ENCODE measurements at places on chromosomes 5 and 9. TPM values are rescaled to one million over a fixed set of nuclear protein-coding genes. Genes with fewer than 3 reads are reported as not detected.

The ECM2 gene
- total RNA-seq: 0.18 TPM

DNA sequence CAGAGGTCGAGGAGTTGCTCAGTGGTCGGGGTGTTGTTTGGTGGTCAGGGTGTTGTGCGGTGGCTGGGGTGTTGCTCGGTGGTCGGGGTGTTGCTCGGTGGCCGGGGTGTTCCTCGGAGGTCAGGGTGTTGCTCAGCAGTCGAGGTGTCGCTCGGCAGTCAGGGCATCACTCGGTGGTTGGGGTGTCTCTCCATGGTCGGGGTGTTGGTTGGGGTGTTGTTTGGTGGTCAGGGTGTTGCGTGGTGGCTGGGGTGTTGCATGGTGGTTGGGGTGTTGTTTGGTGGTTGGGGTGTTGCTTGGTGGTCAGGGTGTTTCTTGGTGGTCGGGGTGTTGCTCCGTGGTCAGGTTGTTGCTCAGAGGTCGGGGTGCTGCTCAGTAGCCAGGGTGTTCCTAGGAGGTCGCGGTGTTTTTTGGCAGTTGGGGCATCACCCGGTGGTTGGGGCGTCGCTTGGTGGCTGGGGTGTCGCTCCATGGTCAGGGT is 11.0 kb upstream of the GPSM1 start:
- no peak for DNase-seq

DNA sequence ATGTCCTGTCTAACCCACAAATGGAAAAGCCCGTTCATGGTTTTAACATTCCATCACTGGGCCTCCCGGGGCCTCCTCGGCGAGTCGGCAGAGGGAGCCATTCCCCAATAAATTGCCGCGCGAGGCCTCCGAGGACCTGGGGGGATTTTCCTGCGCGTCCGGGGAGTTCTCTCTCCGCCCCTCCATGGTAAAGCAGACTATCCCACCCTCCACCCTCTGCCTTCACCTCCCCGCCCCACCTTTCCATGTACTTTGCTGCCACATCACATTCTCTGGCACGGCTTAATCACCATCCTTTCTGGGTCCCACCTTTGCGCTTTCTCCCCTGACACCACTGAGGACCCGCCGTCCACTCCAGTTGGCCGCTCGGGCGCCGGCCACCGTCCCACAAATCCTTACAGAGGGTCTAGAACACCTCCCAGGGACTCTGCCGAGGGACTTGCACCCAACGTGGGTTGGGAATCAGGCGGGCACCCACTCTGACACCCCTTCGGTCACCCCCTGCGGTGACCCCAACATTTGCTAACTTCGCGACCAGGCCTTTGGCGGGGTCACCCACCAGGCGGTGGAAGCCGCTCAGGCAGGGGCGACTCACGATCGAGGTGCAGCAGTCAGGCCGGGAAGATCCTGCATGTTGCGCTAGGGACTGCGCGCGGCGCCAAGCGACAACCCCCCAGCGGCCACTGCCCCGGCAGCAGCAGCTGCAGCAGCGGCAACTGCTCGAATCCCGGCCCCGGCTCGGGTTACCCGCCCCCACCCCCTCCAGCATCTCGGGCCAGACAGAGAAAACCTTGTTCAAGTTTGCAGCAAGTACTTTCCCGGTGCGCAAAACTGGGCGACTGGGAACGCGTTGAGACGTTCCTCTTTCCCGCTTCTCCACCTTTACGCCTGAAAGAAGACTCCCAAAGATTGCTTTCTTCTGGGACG is at the start of gene MEGF10:
TSS of gene MEGF10 (plus strand) at position 778 of the 927 bp plus-strand sequence. CDS start 40,513 bp downstream, outside the sequence.
- DNase-seq: peak; percentile 23

- DNase-seq: no peak
These were observed 9.3 kb downstream of the OBP2B start for GRCh38 chr9:133199648-133200321.

DNA sequence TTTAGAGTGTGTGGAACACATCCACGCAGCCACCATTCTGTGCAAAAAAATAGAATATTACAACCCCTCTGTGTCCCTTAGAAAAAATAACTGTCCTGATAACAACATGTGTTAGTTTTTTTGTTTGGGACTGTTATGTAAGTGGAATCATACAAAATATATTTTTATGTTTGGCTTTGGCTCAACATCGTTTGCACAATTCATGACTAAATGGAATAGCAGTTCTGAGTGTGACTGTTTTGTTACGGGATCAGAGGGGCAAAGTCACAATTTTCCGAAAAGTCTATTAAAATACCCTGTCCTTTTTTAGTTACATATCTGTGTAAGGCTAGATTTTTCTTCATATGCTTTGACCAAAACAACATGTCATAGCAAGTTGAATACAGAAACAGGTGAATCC is 12.8 kb downstream of the MTREX start:
- no peak for DNase-seq

The ABO gene
- not detected for total RNA-seq

- DNase-seq: no peak
These were observed 118.9 kb downstream of the PDZD2 start for GRCh38 chr5:31757806-31758205.

GRCh38 chr5:5116956-5117355 is 23.2 kb upstream of the ADAMTS16 start:
- peak; percentile 54 for DNase-seq

The ADAMTSL1 gene
- 12.6 TPM for total RNA-seq

- no peak for DNase-seq
These were observed 345.3 kb downstream of the NR2F1-AS1 start for GRCh38 chr5:93235761-93236160.

DNA sequence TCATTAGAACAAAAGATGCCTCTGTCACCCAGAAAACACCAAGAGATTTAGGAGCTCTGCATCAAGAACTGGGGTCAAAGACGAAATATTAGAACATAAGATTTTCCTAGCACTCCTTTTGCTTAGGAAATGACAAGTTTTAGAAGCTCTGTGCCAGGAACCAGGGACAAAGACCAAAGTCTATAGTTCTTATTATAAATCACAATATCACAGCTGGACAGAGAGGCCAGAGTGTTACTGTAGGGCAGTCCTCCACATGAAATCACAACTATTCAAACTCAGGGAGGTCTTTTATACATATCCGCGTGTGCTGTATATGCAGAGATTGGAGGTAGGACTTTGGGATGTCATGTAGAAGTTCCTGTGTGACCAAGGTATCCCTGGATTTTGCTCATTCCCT is 116.7 kb upstream of the SAP30L start:
- DNase-seq: no peak

The PCDHB12 gene
- total RNA-seq: 0.87 TPM

The SLC22A4 gene
- total RNA-seq: 4.5 TPM

DNA sequence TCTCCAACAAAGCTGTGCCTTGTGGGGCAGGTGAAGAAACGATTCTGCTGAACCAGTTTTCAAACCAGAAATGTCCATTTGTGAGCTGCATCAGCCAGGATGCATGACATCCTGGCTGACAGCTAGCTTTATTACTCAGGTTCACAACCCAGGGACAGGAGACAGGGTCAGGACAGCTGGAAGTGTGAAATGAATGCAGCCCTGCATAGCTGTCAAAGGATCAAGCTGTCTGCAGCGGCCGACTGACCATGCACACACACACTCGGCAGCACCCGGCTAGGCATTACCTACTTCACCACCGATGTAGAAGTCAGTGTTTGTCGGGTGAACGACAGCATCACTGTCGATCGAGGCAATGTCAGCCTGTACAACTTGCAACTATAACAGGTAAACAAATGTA is 48.5 kb downstream of the MACROH2A1 start:
- no peak for DNase-seq

GRCh38 chr5:159712672-159713071 is 203.6 kb upstream of the ADRA1B start:
- DNase-seq: peak; percentile 16

- no peak for DNase-seq
These were observed 184.7 kb upstream of the TRPM3 start for GRCh38 chr9:71306134-71306533.

- no peak for DNase-seq
These were observed 81.3 kb upstream of the ELAVL2 start for GRCh38 chr9:23907343-23907742.

DNA sequence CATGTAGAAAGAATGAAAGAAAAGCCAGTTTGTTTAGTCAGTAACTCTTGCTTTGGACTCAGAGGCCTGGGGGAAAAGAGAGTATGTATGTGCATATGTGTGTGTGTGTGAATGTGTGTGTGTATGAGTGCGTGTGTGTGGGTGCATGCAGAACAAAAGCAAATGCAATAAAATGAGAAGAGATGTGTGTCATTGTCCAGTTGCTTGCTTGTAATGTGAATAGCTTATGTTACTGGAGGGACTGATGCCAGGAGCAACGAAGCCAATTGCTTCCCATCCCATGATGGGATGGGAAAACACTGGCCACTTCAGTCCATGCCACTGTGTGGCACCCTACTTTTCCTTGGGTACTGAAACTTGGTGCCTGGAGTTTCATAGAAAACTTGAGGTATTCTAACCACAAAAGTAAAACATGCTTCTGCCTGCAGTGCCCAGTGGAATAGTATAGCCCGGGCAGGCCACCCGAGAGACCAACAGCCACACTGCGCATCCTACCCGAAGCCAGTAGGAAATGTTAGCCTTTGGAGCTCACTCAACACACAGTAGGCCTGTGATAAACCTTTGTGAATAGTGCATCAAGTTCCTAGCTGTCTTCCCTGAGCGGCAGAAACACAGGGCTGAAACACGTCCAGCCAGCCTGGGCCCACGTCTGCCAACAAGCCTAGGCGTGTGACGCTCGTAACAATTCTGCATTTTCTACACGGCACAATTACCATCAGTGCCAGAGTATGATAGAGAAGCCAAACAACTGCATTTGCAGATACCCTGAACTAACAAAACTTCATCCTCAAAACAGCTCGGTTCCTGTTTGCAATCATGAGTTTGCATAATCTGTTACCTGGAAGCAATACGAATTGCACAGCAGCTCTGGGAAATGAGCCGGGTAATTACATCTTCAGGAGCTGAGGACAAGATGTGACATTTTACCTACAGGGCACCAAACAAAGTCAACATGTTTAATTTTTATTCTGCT is 198.1 kb downstream of the SYK start:
- no peak for DNase-seq

DNA sequence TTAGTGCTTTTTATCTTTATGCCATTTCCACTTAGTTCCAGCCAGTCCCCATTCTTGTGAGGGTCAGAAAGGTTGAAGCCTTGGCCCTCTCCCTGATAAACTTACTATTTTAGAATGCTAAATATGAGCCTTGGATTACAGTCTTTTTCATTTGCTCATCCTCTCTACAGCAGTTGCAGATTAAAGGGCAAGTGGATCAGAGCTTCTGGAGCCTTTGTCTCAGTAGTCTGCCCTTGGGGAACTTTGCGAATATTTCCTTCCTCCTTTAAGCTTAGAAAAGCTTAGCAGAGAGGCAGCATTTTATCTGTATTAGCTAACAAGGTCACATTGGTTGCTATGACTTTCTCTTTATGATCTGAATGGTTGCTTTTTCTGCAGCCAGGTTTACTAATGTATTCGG is 11.5 kb downstream of the FSD1L start:
- no peak for DNase-seq

The OGN gene
- not detected for total RNA-seq

- peak; percentile 24 for DNase-seq
These were observed 274.3 kb downstream of the ADAMTSL1 start for GRCh38 chr9:18748251-18748701.

- DNase-seq: no peak
These were observed 56.0 kb downstream of the ZNF462 start for GRCh38 chr9:106918825-106919509.

DNA sequence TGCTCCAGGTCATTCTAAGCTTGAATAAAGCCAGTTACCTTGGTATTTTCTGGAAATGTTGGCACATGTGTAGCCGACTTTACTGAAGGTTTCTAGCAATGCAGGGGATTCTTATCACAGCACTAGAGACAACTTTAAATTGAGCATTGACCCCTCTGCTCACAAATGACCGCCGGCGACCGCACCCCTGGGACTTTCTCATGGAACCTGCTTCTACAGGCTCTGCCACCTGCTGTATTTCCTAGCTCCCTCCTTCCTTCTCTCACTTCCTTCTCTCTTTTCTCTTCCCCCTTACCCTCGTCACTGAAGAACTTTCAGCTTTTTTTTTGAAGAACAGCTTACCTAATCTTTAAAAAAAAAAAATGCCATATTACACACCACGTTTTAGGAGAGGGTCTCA is 30.9 kb upstream of the DAB2 start:
- no peak for DNase-seq

The ADAMTSL2 gene
- total RNA-seq: 0.58 TPM

- DNase-seq: peak; percentile 46
These were observed 97.3 kb upstream of the SPATA31C2 start for GRCh38 chr9:88235615-88236014.

The SPINK13 gene
- not detected for total RNA-seq

DNA sequence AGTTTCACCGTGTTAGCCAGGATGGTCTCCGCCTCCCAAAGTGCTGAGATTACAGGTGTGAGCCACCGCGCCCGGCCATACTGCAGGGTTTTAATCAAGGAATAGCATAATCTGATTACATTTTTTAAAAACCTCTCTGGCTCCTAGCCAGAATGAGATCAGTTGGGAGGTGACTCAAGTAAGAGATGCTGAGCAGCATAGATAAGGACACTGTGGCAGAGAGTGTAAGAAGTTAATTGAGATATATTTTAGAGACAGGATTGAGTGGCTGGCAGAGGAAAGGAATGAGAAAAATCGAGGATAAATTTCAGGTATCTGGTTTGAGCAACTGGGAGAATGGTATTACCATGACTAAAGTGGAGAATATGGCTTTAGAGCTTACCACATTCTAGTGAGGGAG is 7.3 kb upstream of the RIGI start:
- DNase-seq: no peak

GRCh38 chr5:107088907-107089306 is 581.8 kb downstream of the EFNA5 start:
- no peak for DNase-seq

- DNase-seq: no peak
These were observed 309.8 kb downstream of the NFIB start for GRCh38 chr9:14004110-14004509.

- DNase-seq: no peak
These were observed 210.9 kb downstream of the ESM1 start for GRCh38 chr5:54774281-54775170.

DNA sequence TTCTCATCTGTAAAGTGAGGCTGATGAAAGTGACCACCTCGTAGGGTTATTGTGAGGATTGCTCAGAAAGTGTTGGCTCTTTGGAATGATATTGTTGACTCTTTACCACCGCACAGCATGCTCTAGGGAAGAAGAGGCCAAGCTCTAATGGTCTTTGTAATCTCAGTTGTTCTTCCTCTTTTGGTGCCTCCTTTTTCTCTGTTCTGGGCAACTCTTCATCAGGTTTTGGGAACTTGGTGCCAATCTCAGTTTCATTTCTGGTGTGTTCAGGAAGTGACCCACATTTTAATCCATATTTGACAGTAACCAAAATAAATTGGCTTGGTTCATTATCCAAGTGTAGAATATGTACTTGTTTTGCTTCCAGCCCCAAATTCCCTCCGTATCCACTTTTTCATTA is 25.1 kb downstream of the ARHGAP26 start:
- DNase-seq: no peak

DNA sequence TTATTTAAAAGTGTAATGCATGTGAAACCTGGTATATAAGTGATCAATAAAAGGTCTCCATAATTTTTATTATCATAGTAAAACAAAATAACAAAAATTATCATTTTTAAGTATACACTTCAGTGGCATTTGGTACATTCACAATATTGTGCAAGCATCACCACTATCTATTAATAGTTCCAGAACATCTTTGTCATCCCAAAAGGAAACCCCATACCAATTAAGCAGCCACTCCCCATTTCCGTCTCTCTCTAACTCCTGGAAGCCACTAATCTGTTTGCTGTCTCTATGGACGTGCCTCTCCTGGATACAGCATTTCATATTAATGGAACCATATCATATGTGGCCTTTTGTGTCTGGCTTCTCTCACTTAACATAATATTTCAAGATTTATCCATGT is 7.6 kb downstream of the OLFML2A start:
- DNase-seq: no peak

- DNase-seq: no peak
These were observed 7.7 kb upstream of the TTC23L start for GRCh38 chr5:34831303-34831702.

The PCDHGA10 gene
- 34.0 TPM for total RNA-seq

Measured in astrocyte (in vitro differentiated cells and primary cell).